Progenitor cell of endocrine pancreas (in vitro differentiated cells): ENCODE measurements at places on chromosomes 2 and 18. TPM values are rescaled to one million over a fixed set of nuclear protein-coding genes. Genes with fewer than 3 reads are reported as not detected.

The MARCHF4 gene
- total RNA-seq: 2.0 and 2.2 TPM in 2 replicates

DNA sequence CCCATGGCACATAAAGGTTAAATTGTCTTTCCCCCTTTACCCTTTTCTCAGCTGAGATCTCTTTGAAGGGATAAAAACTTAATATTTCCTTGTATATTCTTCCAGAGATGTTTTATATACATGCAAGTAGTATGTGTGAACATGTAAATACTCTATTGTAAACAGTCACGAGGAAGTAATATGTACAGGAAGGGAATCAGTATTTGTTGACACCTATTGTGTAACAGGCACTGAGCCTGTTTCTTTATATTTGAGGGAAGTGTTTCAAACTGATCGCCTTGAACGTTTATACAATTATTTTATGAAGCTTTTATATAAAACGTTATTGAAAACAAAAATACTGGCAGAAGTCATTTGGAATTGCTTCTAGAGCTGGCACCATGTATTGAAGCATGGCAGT, 13.2 kb downstream of the RALBP1 start:
- no peak for DNase-seq

The SMAD4 gene
- 164 and 165 TPM in 2 replicates for total RNA-seq

- DNase-seq: peak; percentile 15
Measured at GRCh38 chr2:176653479-176654443, 384.5 kb downstream of the MTX2 start.

GRCh38 chr2:108604196-108604595, 69.9 kb downstream of the LIMS1 start:
- no peak for DNase-seq

GRCh38 chr2:54615832-54616534, 107.5 kb upstream of the EML6 start:
- DNase-seq: no peak

- no peak for DNase-seq
Measured at GRCh38 chr18:67919316-67919715, 402.8 kb upstream of the DSEL start.

DNA sequence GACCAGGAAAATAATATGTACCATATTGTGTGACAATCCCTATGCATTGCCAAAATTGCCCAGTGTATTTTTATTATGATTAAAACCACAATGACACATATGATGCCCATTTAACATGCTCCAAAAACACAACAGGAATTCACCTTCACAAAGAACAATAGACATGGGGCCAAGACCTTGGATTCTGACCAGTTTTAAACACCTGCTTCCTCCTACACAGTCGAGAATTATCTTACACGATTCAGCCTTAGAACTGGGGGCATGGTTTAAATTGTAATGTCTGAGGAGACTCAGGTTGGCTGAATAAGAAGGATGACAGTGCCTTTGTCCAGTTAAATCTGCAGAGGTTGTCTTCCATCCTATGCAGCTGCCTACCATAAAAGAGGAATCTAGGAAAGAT, 212.7 kb downstream of the PLCL1 start:
- DNase-seq: no peak

The GKN1 gene
- not detected in 2 replicates for total RNA-seq

- DNase-seq: no peak
Measured at GRCh38 chr2:23411752-23412431, 26.9 kb downstream of the KLHL29 start.

DNA sequence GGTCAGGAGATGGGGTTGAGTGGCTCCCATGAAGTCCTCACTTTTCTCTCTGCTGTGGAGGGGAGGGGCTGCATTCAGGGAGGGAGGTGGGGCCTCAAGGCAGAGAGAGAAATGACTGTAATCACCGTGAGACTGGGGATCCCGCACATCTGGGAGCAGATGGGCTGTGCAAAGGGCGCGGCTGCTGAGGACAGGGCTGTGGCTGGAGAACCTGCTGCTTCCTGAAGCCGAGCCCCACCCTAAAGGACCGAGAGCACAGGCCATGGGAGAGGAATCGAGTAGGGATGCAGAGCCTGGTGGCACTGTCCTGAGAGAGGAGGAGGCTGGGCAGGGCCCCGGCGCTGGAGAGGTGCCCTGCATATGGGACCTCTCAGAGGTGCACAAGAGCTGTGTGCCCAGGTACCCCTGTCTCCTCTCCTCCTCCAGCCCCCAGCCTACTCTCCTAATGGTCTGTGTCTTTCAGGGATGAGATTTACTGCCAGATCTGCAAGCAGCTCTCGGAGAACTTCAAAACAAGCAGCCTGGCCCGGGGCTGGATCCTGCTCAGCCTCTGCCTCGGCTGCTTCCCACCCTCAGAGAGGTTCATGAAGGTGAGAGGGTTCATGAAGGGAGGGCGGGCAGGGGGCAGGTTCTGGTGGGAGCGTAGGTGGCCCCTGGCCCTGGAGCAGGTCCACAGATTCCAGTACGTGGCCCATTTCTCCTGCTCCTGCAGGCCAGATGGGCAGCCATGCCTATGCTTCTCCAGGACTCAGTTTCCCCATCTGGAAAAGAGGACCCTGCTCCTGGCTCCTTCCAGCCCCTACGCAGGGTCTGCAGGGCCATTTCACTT, 25.9 kb upstream of the GPR17 start:
- DNase-seq: no peak

The BOLL gene
- 0.22 and 0.51 TPM in 2 replicates for total RNA-seq

GRCh38 chr2:1626271-1626681, 118.0 kb downstream of the PXDN start:
- DNase-seq: no peak

The GDF7 gene
- 0.16 and 0.17 TPM in 2 replicates for total RNA-seq

DNA sequence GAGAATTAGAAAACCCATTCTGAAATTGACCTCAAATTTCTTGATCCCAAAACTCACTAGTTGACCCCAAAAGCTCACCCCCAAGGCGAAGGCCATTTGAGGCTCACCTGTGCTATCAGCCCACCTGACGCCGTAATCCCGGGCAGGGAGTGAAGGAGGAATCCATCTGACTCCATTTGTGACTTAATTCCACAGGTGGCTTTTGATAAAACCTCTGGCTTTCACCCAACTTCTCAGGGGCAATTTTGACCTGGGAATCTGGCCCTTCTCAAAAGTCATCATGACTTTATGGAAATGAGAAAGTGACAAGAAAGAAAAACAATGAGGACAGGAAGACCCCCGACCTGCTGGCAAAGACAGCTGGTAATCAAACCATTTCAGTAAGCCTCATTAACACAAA, 86.9 kb upstream of the SALL3 start:
- DNase-seq: no peak

The TMEM247 gene
- total RNA-seq: not detected in 2 replicates

GRCh38 chr2:24429197-24430074, 61.6 kb upstream of the NCOA1 start:
- DNase-seq: no peak

DNA sequence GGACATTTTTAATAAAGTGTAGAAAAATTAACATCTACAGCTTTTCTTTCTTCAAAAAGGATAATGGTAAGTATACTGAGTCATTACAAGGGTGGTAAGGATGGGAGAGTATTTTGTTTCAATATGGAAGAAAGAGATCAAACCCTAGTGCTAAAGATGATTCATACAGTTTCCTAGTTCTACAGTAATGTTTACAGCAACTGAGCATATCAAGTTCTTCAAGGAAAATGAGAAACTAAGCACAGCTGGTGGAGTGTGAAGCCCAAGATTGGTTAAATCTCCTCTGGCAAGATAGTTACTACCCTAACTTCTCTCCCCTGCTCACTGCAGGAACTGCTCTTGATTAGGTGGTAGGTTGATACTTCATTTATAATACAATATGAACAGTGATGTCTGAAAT, 467.5 kb downstream of the XIRP2 start:
- no peak for DNase-seq

The TCF4 gene
- 56.8 and 61.3 TPM in 2 replicates for total RNA-seq

DNA sequence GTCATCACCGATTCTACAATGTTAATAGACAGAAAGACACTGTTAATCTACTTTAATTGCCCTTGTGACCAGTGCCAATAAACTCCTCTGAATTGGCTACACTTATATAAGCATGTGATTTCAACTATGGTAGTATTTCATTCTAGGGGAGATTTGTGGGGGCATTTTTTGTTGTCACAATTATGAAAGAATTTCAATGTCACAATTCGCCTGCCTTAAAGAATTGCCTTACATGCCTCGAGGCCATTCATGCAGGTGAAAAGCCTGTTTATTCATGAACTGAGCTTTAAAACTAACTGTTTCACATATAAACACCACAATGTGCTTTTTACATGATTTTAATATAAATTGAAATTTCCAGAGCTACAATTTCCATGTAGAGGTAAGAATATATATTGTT, 162.8 kb downstream of the GCA start:
- no peak for DNase-seq

DNA sequence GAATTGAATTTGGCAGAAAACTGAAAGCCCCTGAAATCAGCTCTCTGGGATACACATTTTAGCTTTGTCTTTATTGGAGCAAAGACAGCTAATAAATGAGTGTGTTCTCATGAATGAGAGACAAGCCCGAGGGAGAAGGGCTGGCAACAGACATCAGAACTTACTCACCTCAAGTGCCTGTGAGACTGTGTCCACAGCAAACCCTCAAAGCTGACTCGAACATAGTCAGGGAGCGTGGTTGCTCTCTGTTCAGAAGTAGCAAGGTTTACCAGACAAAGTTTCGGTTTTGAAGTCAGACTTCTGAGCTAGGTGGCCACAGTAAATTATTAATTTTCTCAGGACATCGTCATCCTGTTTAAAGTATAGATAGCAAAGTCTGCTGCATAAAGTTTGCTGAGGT, 207.9 kb downstream of the CMPK2 start:
- no peak for DNase-seq

DNA sequence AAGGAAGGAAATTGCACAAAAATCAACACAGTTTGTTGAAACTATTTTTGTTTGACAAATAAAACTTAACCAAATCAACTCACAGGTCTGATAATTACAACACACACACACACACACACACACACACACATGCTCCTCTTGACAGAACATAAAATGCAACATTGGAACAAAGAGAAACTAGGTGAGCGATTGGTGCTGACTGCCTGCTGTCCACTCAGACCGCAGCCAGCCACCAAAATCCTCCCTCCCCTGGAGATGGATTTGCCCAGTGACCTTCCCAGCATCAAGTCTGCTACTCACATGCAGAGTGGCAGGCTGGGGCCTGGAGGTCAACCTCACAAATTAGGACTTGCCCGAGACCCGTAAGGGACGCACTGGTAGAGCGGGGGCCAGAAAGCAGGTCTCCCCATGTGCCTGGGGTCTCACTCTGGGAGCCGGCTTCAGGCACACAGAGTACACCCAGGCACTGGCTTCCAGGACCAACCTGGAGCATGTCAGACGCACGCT, 61.4 kb downstream of the DIPK1C start:
- DNase-seq: no peak

GRCh38 chr2:1248187-1248586, 165.1 kb upstream of the TPO start:
- DNase-seq: no peak

- no peak for DNase-seq
Measured at GRCh38 chr2:28363686-28364280, 28.9 kb upstream of the FOSL2 start.

The GALNT14 gene
- 0.91 and 1.2 TPM in 2 replicates for total RNA-seq

DNA sequence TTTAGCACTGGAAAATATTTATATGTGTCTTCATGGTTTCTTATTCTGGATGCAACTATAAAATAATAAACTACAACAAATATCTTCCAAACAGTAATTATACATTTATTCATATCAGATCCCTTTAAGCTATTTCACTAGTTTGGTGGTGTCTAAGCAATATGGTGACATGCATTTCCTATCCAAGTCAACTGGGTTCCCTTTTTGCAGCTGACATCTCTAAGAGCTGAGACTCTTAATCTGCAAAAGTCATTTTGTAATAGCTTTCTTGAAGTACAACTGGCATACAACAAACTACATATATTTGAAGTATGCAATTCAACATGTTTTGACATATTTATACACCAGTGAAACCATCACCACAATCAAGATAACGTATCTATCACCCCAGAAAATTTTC, 59.9 kb upstream of the SLC1A4 start:
- DNase-seq: no peak

DNA sequence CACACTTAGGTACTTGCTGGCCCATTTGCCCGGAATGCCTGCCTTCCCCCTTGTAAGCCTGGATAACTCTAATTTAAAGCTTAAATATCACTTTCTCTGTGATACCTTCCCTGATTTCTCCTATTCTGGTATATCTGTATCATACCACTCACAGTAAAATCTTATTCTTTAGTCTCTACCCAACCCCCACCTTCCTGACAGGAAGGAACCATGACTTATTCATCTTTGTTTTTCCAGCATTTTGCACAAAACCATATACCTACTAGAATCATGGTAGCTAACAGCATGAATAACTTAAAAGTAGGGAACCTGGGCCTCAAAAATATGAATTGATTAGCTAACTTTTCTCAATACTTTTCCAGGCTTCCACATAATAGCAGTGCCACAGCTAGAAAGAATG, 111.5 kb downstream of the GFPT1 start:
- no peak for DNase-seq

- no peak for DNase-seq
Measured at GRCh38 chr18:61855449-61856378, 37.1 kb downstream of the RNF152 start.

The LAMA1 gene
- 257 and 299 TPM in 2 replicates for total RNA-seq

- DNase-seq: no peak
Measured at GRCh38 chr2:158038901-158039300, 62.8 kb upstream of the UPP2 start.

The CD302 gene
- total RNA-seq: 3.6 and 3.9 TPM in 2 replicates

GRCh38 chr2:38433607-38433975, 56.5 kb upstream of the ATL2 start:
- DNase-seq: no peak

The PLCL1 gene
- total RNA-seq: 41.1 and 48.3 TPM in 2 replicates

DNA sequence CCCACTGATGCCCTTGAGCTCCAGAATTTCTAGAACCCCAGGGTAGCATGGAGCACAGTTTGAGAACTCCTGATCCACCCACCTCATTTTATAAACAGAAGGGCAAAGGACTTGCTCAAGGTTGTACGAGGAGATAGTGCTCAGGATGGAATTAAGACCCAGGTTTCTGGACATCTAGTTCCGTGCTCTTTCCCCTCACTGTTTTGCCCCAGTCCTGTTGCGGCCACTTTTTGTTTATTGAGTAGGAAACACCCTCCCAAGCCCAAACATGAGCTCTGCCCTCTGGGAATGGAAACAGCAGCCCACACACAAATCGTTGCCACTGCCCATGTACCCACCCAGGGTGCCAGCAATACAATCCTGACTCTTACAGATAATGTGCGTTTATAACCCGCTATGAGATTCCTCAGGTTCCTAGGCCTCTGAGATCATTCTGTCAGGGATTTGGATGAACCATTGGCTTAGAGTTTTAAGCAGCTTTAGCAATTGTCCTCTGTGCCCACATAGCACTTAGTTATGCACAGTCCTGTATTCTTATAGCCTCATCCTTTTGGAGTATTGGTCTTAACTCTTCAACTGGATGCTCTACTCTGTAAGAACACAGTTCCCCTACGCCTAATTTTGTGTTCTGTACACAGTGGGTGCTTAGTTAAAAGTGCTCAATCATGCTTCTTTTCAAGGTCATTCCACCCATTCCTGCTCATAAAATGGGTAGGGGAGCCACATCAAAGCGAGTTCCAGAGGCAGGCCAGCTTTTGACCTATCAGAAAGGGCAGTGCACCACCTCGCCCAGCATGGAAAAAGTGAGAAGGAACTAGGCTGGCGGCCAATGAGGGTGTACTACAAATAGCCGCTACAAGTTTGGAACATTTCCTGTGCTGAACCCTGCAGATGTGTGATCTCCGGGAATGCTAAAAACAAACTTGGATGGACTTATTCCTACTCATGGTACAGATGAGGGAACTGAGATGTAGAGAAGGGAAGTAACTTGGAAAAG, 60.3 kb upstream of the IGFBP2 start:
- DNase-seq: no peak

GRCh38 chr2:199471443-199472057, 13.8 kb upstream of the SATB2 start:
- DNase-seq: peak; percentile 83
